Prostate gland (tissue), 2 donors: ENCODE measurements at places on chromosomes 12 and 14.

DNA sequence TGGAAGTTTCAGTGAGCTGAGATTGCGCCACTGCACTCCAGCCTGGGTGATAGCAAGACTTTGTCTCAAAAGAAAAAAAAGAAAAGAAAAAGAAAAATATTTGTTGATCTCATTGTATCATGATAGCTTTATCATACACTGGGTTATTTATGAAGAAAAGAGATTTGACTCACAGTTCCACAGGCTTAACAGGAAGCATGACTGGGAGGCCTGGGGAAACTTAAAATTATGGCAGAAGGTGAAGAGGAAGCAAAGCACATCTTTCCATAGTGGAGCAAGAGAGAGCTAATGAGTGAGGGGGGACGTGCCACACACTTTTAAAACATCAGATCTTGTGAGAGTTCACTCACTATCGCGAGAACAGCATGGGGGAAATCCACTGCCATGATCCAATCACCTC is 72.7 kb upstream of the FUT8 start:
- no peak for DNase-seq

DNA sequence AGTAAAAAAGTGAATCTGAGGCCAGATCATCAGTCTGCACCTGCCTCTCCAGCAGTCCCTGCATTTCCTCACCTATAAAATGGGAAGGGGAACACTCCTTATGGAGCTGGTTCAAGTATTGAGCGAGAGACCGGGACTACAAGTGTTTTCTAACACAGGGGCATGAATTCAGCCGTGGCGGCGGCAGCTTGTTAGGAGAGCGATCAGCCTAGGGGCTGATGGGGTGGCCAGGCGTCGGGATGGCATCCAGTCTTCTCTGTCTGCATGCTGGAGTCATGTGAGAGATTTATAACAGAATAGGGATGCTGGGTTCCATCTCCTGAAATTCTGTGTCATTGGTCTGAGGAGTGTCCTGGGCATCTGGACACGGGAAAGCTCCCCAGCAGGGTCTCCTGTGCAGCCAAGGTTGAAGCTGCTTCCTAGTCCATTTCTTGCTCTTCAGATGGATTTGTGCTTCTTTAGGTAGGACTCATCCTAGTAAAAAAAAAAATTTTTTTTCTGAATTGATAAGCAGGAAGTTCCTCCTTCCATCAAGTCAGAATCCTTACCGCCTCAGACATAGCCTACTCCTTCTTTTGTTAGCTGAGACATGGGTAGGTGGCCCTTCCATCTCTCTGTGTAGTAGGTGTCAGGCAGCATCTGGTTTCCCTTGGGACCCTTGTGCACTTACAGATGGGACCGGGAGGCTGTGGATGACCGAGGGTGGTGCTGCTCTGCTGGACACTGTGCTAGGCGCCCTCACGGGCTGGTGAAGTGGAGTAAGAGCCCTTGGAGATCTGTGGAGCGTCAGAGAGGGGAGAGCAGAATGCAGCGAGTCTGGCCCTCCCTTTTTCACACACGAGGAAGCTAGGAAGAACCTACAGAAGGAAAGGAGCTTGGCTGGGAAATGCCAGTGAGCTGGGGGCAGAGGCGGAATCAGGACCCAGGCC is 146.7 kb downstream of the TSPAN9 start:
- DNase-seq, result no peak

GRCh38 chr12:42361909-42362646 is 36.1 kb downstream of the PPHLN1 start:
- DNase-seq, result no peak

- DNase-seq, result no peak
These were observed 1.1 kb upstream of the USP15 start for GRCh38 chr12:62258941-62259630.
